Activated T-cell treated with anti-CD3 and anti-CD28 coated beads, Interleukin-2, amount 50 U/mL, for 24 hours (primary cell): ENCODE measurements at places on chromosomes 7 and 10.

DNA sequence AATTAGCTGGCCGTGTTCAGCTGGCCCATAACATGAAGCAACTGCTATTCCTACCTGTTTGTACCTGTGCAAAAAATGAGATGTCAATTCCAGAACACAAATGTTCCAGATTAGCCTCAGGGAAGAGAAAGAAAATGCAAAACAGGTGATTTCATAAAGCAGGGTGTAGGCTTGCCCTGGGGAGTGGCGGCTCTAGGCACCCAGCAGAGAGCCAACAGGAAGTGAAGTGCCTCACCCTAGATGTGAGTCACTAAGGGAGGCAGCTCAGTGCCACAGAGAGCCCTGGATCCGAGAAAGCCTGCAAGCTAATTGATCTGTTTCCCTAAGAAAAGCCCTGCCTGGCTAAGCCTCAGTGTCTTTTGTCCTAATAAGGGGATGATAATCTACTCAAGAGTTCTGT is 240.0 kb downstream of the ARHGAP21 start:
- DNase-seq: no peak

- no peak for DNase-seq
These were observed 29.5 kb downstream of the RPA3 start for GRCh38 chr7:7688956-7689355.

DNA sequence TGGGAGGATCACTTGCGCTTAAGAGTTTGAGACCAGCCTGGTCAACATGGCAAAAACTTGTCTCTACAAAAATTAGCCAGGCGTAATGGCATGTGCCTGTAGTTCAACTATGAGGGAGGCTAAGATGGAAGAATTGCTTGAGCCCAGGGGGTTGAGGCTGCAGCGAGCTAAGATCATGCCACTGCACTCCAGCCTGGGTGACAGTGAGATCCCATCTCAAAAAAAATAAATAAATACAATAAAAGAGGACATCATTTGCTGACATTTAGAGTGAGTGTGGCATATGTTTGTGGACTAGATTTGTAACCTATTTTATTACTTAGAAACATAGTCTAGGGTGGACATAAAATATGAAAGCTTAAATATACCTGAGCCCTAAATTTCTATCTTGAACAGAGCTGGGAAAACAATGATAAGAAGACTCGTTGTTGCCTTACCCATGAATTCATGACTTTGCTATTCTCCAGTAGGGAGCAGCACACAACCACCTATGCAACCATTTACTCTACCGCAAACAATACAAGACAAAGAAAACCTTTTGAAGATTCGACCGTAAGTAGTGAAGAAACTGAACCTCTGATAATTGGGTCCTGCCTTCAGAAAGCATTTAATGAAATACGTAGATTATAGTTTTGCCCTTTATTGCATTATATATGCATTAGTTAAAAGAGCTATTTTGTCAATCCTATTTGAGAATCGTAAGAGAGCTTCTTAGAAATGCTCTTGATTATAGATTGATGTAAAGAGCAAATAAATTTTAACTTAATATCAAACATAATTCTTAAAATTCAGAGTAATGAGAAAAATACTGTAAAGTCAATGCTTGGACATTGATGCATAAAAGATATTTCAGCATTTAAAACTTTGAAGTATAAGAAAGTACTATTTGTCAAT is 83.5 kb downstream of the GNAT3 start:
- no peak for DNase-seq

DNA sequence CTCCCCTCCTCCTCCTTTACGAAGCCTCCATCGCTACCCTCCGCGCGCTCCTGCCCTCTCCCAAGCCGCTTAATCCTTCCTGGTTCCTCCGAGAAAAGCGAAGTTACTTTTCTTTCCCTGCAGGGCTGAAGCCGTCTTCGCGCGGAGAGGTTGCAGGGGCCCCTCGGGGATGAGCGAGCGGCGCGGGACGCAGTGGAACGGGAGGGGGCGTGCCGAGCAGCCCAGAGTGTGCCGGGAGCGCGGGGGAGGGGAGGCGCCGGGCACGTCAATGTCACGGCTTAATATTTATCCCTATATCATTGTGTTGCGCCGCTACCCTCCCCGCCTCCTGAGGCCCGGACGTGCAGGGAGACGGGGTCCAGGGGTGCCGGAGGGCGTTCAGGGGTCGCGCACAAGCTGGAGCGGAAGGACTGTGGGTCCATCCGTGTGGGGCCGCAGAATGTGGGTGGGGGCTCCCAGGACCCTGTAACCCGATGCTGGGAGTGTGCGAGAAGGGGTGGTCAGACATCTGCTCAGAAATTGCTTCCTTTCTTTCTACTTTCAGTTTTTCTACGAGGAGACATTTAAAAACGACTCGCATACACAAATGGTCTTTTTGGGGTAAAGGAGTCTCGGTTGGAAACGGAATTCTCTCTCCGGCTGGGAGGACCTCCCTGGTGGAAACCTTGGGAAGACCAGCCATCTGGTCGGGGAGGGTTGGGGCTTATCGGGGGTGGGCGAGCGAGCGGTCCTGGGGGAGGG is 2.4 kb downstream of the CDK6 start:
- DNase-seq: peak; percentile 89

DNA sequence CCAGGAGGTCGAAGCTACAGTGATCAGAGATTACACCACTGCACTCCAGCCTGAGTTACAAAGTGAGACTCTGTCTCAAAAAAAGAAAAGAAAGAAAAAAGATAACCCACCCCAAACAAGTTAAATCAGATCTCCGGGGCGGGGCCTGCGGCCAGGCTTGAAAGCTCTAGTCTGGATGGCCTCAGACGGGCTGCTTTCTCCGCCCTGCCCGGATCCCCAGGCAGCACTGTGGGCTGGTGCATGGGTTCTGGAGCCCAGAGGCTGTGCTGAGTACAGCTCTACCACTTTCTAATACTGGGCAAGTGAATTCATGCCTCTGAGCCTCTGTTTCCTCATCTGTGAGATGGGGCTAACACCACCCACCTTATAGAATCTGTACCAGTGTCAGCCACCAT is 83.7 kb downstream of the ZMIZ1 start:
- DNase-seq: no peak

DNA sequence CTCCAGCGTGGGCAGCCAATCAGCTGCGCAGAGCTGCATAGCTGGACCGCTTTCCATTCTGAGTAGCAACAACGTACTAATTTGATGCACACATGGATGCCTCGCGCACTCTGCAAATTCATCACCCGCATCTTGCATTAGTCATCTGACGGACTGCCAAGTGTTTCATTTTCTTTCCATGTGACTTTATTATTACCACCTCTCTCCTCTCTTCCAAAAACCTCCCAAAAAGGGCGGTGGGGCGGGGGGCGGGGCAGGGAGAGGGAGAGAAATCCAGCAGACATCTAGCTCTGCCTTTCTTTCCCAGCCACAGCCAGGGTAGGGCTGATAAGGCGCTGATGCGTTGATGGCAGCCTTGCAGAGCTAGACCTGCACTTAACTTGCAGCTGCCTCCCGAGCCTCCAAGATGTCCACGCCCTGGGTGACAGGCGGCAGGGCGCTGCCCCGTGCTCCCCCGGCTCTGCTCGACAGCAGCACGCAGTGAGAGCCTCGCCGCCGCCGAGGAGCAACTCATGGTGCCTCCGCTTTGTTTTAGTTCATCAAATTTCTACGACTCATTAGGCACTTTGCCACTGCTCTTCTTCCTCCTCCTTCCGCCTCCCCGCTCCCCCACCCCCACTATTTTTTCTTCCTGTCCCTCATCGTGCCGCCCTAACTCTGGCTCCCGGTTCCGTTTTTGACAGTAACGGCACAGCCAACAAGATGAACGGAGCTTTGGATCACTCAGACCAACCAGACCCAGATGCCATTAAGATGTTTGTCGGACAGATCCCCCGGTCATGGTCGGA is 147.3 kb downstream of the CELF2 start:
- peak; percentile 85 for DNase-seq

DNA sequence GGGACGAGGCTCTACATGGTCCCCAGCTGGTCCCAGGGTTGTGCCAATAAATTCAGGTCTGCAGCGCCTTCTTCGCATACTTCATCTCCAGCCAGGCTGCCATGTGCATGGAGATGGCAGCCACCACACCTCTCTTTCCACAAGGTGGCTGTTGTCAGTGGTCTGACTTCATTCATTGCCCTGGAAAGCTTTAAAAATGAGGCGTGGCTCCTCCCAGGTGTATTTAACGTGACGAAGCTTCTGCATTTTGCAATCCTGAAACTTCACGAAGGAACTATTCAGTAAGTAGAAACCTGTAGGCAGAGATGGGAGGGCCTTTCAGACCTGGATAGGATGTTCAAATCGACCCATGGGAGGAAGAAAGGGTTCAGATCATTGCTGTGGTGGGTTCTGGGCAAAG is 53.7 kb downstream of the PFKFB3 start:
- no peak for DNase-seq

DNA sequence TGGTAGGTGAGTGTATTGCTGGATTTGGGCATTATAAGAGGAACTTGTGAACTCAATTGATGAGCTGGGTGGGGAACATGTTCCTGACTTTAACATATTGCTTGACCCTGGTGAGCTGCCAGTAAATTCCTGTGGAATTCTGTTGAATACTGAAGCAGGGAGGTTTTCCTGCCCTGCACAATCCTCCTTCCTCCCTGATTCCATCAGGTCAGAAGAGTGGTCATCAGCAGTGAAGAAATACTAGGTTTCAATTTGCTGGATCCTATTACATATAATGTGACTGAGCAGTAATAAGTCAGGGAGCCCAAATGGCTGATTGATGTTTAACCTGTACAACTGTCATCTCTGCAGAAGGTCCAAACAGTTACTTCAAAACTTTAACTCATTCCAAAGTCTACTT is 581.2 kb downstream of the SUGCT start:
- no peak for DNase-seq

DNA sequence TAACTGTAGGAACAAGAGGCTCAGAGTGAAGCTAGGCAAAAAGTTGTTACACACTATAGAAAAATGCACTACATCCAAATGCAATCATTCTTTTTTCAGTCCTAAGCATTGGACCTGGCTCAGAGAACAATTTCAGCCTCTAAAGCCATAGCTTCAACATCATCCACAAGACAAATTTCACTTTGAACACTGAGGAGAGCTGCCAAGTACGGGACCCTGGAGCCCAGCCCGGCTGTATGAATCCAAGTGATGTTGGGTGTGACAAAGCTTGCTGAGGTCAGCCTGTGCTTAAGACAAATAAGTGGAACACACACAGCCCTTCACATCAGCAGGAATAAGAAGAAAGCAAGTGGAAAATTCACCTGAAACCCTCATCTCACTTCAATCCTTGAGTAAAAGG is 233.1 kb upstream of the PFKP start:
- DNase-seq: no peak

- no peak for DNase-seq
These were observed 17.9 kb upstream of the SGMS1 start for GRCh38 chr10:50641626-50642025.

GRCh38 chr10:70886921-70887665 is 1.3 kb downstream of the PCBD1 start:
- no peak for DNase-seq

DNA sequence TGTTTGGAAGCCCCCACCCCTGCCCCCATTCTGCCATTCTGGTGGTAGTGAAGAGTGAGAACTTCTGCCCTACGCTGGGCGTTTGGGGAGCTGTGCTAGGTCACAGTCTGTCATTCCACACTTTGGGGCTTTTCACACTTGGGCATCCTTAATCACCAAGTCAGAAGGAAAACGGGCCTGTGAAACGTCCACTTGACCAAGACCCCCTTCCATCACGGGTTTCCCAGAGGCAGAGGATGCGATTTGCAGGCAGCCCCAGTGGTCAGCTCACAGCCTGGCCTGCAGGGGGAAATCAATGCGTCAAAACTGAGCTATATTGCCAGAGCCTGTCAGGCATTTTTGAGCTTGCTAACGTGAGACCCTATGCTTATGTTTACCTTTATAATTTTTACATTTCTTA is 663.3 kb upstream of the MGMT start:
- no peak for DNase-seq

DNA sequence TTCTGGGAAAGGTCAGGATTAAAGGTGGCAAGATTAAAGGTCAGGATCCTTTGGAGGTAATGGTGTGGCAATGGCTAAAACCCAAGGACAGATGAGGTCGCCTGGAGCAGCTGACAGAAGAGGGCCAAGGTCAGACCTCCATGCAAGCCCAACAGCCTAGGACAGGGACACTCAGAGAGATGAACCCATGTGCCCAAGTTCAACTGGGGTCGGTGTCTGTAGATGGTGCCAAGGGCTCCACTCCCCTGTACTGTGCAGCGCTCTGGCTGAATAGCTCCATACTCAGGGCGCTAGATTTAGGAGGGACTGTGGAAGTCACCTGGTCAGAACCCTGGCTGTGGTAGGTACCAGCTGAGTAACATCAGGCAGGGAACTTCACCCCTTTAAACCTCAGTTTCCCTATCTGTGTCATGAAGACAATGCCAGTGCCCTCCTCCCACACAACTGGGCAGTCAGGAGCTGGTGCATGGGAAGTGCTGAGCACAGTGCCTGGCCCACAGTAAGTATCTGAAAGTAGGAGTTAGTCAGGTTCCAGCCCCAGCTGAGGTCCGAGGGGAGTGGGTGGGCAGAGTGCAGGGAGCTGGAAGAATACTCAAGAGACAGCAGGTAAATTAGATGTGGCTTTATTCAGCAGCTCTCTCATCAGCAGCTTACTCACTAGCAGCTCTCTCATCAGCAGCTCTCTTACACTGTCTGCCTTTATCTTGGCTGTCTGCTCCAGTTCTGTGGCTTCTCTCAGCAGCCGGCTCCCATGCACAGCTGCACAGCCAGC is 327.1 kb downstream of the GLRX3 start:
- peak; percentile 11 for DNase-seq

- no peak for DNase-seq
These were observed 173.1 kb downstream of the MYOF start for GRCh38 chr10:93309062-93309461.

GRCh38 chr7:27156916-27157701 is 634 bp upstream of the HOXA7 start:
- peak; percentile 44 for DNase-seq

GRCh38 chr7:155384751-155385150 is 73.2 kb upstream of the EN2 start:
- no peak for DNase-seq

DNA sequence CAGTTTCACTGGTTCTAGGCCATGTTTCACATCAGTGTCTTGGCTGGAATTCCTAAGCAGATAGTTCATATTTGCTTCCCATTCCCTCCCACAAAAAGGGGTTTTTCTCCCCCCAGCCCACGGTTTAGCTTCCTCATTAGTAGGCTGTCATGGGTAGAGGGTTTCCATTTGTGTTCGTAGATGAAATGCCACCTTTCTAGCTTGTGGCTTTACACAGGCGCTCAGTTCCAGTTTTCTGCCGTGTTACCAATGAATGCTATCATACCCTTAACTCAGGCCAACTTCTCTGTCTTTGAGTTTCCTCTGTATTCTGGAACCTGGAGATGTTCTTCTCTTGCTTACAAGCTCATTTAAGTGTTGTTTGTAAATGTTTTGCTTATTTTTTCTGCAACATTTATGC is 26.8 kb downstream of the CALD1 start:
- DNase-seq: no peak

GRCh38 chr10:123309731-123310130 is 155.5 kb downstream of the BUB3 start:
- no peak for DNase-seq

DNA sequence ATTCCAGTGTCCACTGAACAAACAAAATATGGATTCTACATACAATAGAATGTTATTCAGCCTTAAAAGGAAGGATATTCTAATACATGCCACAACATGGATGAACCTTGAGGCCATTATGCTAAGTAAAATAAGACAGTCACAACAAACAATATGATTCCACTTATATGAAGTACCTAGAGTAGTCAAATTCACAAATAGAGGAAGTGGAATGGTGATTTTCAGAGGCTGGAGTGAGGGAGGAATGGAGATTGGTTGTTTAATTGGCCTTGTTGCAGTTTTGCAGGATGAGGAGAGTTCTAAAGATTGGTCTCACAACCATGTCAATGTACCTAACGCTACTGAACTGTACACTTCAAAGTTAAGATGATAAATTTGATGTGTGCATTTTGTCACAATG is 119.6 kb downstream of the CHN2 start:
- DNase-seq: no peak
